T-cell (primary cell): ENCODE measurements at places on chromosomes 2 and 18. TPM values are rescaled to one million over a fixed set of nuclear protein-coding genes. Genes with fewer than 3 reads are reported as not detected.

GRCh38 chr18:75492852-75493251 is 65.3 kb upstream of the SMIM21 start:
- no peak for DNase-seq

DNA sequence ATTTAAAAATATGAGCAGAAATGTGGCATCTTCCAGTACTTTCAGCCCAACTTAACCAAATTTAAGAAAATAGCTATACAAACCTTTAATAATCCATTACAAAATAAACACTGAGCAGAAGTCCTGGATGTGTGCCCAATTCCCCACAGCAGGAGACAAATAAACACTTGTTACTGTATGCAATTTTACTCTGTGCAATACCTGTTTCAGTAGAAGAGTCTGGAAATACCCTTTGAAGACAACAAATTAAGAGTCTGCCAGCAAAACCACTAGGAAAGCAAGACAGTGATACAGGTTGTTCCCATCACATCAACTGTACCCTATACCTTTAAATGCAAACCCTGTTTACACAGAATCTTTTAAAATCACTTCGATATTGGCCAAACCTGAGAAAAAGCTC is 41.4 kb upstream of the RNU4ATAC start:
- DNase-seq: no peak

DNA sequence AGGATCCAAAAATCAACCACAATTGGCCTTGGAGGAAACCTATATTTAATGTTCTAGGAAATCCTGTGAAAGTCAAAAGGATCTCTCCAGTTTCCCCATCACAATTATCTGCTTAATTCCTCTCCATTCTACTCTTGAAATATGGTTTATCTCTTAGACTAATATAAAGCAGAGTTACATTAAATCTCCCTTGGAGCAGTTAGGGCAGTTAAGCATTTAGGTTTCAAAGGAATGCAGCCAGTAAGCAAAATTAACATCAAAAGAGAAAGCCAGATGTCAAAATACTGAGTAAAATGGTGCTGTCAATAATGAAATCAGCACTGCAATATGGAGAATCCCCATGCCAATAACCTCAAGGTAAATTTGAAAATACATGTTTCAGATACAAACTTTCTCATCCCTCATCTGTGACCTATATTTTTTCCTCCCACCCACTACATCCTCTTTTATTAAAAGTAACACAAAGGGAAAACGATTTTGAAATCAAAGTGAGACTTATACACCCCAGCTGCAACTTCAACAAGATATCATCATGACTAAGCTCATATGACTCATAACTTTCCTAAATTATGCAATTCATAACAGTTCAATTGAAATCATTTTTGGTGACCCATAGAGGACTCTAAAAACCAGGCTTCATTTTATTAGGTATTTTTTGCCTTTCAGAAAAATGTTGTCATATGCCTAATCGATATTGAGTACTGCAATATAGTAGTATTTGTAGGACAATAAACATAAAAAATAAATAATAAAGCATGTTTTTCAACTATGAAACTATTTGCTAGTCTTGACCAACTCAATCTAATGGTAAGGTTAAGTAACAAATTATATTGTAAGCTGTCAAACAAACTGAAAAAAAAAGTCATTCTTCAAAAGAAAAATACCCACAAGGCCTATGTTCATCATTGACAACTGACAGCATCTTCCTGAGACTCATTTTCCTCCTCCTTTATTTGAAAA is 3.1 kb downstream of the ADAM17 start:
- DNase-seq: no peak

TMEM17 gene
- total RNA-seq: not detected

DES gene
- 1.3 TPM for total RNA-seq

DNA sequence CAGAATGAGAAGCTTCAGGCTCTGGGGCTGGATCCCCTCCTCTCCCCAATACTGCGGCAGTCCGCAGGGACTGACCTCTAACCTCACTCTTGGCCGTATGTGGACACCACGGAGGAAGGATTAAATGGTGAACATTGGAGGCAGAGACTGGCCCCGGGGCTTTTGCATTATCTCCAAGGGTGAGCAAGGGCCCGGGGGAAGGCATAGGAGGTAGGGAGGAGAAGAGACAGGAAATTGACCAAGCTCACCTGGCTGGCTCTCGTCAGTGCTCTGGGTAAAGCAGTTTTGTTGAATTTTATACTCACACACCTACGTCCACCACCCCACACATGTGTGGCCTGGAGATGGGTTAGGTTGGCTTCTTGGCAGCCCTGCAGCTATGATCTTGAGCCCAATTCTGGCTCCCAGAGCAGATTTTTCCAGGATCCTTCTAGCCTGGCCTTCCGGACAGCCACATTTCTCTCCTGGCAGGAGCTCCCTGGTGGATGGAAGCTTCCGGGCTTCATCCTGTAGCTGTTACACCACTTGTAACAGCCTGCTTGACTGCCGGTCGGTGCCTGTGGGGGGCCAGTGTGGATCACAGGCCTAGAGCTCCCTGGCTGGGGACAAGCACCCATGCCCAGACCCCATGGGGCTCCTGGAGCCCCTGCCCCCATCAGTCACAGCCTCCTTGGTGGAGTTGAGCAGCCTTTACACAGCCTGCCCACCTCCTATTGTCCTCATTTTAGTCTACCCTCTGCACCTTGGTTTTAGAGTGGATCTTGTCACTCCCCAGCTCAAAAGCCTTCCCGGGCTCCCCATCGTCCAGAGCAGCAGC is 7.6 kb downstream of the ITM2C start:
- DNase-seq: no peak
